ENCODE measurements at places on chromosomes 6 and 20.

DNA sequence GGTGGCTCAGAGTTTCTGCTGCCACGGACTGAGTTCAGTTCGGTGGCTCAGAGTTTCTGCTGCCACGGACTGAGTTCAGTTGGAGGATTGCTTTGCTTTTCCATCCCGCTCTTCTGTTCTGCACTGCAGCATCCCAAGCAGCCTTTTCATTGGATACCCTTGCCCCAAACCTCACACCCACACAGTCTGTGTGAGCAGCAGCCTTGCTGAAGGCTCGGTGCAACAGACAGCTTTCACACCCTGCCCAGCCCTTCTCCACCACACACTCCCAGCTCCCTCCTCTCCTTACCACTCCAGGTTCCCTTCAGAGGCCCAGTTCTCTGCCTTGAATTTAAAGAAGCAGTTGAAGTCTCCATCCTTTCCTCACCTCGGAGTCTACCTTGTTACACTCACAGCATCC, 52.5 kb upstream of the CHD6 start:
- DNase-seq, result no peak

DNA sequence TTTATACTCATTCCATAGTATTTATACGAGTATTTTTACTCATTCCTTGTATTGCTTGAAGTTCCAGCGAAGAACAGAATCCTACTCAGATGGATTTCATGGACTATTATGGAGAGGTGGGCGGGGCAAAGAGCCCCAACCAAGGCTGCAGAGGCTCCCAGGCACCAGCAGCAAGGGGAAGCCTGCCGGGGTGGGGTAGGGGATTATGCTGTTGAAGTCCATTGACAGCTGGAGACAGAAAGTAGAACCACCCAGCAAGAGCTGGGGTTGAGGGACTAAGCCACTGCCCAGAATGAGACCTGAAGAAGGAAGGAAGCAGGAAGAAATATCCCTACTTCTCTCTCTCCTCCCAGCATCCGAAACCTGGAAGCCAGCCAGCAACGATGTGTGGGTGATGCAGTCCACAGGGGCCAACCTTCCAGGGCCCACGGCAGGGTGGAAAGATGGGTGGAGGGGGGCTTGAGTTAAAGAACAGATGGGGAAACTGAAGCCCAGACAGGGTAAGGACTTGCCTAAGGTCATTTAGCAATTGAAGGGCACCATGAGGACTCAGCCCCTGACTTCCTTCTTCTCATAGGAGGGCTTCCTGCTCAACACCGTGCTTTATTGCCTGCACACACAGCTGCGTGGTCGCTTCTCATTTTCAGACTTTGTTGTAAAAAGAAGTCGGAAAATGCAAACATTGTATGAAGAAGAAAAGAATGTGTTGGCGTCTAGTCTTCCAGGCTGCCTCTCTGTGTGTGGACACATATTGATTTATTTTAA, 18.3 kb upstream of the GTSF1L start:
- no peak for DNase-seq

DNA sequence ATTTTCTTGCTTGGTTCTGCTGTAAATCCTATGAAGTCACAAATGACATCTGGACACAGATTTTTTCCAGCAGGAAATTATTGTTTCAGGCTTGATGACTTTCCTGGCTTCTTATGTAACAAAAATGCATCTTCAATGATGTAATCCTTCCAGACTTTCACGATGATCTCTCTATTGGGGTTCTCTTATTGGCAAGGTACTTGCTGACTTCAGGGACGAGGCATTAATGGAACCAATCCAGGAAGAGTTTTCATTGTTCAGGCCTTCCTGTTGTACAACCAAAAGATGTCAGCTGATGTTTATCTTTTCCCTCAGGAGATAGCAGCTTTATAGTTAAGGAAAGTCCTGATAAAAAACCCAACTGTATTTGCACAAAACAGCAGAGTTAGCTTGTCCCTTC, 118.5 kb upstream of the MMS22L start:
- no peak for DNase-seq

DNA sequence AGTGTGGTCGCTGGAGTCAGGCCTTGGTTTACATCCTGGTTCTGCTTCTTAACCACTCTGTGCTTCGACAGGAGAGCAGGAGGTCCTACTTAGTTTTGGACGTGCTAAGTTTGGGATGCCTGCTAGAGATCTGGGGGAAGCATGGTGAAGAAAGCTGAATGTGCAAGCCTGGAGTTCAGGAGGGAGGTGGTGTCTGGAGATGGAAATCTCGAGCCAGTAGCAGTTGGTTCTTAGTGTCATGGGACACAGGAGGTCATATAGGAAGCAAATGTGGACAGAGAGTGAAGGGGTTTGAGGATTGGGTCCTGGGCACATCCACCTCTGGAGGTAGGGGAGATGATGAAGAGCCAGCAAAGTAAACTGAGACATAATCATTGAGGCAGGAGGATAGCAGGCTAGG, 131.4 kb downstream of the SYCP2 start:
- no peak for DNase-seq

- DNase-seq, result no peak
Observed at GRCh38 chr6:12577124-12577850, 139.3 kb upstream of the PHACTR1 start.

DNA sequence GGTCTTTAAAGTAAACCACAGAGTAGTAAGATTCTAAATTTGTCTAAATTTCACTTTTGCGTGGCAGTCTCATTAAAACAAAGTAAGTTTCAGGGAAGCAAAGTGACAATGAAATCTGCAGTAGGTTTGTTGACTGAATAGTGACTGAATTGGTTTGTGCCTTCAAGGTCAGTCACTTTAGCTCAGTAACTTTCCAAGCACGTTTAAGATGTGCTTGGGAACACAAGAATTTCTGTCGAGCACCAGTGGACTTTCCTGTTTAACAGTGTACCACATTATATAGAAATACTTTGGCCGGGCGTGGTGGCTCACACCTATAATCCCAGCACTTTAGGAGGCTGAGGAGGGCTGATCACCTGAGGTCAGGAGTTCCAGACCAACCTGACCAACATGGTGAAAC, 1.7 kb upstream of the CD24 start:
- DNase-seq, result no peak

GRCh38 chr20:31473331-31474096, 1.4 kb downstream of the DEFB124 start:
- DNase-seq, result no peak

DNA sequence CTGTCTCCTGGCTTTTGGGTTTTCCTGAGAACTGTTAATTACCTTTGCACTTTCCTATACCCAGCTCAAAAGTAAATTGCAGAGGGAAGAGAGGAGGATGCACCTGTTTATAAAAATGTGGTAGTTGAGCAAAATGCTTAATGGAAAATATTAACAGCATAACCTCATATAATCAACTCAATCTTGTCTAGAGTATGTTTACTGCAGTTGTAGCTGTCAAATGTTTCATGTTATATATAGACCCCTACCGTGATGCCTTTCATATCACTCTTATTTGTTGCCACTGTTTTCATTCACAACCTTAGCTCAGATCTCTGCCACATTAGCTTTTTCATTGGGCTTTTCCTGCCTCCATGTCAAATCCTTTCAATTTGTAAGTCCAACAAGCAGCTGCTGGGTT, 36.0 kb downstream of the ANKRD6 start:
- no peak for DNase-seq

DNA sequence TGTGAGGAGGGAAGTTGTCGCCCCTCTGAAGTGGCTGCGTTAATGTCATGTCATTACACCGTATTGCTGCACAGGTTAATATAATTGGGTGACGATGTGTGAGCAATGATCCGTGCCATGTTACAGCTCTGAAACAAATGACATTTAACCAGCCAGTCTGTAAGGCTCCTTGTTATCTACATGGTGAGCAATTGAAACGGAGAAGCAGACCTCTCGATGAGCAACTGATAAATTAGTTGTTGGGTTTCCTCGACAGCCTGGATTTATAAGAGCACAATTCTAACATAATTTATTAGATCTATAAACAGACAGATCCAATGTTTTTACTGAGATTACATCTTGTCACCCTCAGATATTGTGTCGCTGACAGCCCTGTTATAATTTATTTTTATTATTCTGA, 49.9 kb upstream of the MAFB start:
- no peak for DNase-seq

- no peak for DNase-seq
Observed at GRCh38 chr6:82979657-82980056, 86.0 kb downstream of the UBE3D start.

- DNase-seq, result no peak
Observed at GRCh38 chr20:35837577-35838195, 65.9 kb downstream of the PHF20 start.

DNA sequence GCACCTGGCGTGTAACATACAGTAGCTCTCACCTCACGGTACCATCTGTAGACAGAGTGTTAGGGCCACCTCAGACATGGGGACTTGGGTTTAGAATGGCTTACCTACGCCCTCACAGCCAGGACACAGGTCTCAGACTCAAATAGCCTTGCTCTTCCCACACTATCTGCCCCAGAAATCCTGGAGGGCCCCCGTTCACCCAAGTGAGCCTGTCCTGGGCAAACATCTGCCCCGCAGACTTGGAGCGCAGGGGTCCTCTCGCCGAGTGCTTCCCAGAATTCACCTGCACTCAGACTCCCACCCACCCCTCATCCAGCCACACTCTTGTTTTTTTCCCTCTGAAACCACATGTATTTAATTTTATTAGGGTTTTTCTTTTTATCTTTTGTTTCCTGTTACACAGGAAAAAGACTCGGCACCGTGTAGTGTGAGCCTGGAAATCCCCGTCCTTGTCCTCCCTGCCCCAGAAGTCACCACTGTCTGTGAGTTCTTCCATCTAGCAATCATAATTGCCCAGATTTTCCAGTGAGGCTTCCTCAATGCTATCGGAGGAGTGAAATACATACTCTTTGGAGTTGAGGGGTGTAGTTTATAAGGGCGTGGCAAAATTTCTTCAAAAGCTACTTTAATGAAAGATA, 17.1 kb upstream of the MAP1LC3A start:
- DNase-seq, result no peak

GRCh38 chr20:36439040-36439730, 102.1 kb upstream of the MYL9 start:
- DNase-seq, result peak; percentile 65

DNA sequence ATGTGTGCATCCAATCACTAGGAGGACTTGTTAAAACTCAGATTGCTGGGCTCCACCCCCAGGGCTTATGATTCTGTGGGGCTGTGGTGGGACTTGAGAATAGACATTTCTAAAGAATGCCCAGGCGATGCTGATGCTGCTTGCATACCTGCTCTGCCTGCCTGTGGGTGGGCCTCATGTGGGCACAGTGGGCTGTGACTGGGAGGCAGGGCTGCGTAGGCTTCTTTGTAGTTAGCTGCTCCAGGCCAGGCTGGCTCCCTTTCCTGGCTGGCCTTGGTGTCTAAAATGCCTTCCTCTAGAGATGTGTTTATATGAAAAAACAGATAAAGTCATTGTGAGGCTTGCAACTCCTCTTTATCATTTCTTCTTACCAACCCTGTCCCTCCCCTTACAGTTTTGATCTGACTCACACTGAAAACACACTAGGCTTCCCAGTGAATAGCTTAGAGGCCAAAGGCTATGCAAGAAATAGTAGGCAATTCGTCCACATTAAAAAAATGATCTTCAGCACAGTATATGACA, 495.5 kb upstream of the MAP3K7 start:
- no peak for DNase-seq

GRCh38 chr6:83250235-83250634, 57.1 kb downstream of the RWDD2A start:
- no peak for DNase-seq

DNA sequence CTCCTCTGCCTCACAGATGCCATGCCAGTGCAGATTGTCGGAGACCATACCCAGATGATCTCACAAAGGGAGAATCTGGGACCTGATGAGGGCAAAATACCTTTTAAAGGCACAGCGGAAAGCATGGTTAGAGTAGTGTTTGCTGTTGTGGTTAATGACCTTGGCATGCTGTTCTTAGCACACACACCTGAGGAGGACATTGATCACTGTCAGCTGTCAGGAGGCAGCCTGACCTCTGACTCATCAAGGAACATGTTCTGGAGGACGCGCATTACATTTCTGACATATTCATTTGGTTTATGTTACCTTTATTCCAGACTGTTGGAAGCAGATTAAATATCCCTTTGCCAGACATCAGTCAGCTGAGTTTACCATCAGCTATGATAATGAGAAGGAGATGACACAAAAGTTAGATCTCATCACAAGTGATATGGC, 57.1 kb downstream of the GOPC start:
- no peak for DNase-seq

- no peak for DNase-seq
Observed at GRCh38 chr6:75498862-75499261, 5.3 kb upstream of the FILIP1 start.

DNA sequence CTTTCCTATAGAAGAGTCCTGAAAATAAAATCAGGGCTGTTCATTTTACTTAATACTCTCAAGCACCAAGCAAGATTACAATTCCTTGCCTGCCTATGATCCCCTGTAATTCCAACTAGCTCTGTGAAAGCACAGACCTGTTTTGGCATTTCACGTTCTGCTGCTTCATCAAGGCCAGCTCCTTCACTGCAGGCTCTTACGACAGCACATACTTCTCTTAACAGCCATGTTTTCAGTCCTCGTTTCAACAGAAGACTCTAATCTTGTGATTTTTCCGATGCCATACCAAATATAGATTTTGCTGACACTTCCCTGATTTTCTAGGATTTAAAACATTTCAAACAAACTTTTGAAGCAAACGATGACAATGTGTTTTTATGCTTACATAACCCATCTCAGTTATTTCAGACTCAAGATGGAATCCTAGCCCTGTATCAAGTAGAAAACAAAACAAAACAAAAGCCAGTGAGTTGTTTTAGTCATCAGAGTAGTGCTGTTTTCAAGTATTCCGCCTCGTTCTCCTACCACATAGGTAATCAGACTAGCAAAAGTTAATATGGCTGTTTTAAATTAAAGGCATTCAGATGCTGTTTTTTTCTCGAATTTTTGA, 616.5 kb upstream of the CITED2 start:
- no peak for DNase-seq

DNA sequence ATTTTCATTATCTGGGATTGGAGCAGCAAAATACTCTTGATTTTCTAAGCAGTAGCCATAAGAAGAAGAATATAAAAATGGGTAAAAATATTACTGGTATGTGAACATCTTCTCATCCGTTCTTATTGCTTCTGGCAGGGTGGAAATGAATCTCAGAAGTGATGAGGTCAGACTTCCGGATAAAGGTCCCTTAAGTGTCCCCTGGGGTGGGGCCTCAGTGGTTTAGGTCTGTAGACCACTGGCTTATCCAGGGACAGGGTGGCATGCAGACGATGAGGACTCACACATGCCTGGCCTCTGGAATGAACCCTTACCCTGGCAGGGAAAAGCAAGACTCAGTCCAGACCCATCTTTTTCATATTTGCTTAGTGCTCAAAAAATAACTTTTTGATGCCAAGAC, 143.3 kb downstream of the UST start:
- no peak for DNase-seq

DNA sequence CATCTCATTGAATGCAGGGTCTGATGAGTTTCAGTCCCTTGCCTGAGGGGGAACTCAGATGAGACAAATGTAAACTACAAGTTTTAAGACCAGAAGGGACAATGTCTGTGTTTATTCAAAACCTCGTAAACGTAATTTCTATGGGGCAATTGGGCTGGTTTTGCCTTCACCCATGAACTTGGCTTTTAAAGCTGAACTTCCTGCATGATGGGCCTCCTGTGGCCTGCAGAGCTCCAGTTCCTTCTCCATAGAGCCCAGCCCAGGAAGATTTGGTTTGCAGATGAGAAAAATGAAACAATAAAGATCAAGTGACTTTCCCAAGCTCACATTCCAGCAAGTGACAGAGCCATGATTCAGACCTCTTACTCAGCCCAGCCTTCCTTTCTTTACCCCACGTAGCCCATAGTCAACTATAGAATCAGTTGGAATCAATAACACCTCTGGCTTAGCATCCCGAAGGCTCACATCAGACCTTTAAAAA, 612.3 kb downstream of the UTRN start:
- DNase-seq, result no peak

GRCh38 chr6:14987490-14987889, 258.4 kb upstream of the JARID2 start:
- DNase-seq, result no peak
